ENCODE measurements at places on chromosomes 3 and 15.

DNA sequence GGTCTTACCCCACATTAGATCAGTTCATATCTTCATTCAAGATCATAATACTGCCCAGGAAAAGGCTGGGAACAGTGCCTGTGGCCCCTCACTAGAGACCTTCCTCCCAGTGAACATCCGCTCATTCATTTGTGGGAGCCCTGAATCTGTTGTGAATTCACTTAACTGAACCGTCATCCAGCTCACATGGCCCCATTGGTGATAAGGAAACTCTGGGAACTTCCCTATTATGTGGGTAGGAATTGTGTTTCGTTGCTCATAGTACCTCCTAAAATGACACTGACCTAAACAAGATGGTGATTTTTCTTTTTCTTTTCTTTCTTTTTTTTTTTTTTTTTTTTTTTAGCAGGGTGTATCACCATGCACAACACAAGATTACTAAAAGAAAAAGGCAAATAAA lies 6.8 kb upstream of the MESP2 start:
- no peak for DNase-seq

DNA sequence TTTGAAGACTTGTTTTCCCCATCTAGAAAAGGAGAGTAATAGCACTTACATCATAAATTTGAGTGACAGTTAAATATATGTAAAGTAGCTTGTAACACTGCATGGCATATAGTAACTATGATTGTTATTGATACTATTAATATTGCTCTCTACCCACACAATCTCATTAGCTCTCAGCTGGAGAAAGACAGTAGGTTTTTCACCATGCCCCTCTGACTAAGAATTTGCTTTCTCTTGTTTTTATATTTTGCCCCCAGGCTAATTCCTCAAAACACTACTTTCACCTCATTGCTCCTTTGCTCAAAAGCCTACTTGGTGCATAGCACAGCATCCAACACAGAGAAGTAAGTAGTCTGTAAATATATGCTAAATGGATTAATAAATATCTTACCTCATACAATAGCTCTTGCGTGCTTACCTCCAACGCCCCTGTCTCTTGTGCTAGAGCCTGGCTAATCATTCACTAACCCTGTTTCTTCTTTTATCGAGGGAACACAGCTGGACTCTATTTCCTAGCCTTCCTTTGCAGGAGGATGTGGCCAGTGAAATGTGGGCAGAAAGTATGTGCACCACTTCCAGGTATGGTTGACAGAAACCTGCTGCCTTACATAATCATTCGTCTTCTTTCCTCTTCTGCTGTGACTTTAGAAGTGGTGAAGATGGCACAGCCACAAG lies 190.0 kb downstream of the PLCH1 start:
- no peak for DNase-seq

DNA sequence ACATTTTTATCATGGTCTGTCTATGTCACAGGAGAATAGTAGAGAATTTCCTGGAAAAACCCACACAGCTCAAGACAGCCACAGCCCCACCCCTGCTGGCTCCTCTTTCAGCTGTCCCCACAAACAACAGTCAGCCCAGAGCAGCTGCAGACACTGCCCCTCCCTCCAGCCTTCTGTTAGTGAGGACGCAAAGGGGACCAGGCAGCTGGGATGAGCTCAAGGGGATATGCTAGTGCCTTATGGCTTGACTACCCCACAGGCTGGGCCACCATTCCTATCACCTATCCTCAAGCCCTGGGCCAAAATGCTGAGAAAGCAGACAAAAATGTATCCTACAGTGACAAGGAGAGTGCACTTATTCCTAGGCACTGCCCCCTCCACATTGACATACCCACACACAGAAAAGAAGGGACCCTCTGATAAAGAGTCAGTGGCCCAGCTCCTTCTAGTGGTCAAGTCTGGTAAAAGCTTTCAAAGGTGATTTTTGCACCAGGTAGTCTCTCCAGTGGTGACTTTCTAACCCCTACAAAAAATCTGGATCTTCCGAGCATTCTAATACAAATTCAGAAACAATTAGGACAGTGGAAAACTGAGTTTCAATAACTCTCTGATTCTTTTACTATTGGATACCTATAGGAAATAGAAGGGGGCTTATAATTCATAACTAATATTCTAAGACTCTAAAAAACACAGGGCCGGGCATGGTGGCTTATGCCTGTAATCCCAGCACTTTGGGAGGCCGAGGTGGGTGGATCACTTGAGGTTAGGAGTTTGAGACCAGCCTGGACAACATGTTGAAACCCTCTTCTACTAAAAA lies 3.0 kb upstream of the MAP1A start:
- no peak for DNase-seq

DNA sequence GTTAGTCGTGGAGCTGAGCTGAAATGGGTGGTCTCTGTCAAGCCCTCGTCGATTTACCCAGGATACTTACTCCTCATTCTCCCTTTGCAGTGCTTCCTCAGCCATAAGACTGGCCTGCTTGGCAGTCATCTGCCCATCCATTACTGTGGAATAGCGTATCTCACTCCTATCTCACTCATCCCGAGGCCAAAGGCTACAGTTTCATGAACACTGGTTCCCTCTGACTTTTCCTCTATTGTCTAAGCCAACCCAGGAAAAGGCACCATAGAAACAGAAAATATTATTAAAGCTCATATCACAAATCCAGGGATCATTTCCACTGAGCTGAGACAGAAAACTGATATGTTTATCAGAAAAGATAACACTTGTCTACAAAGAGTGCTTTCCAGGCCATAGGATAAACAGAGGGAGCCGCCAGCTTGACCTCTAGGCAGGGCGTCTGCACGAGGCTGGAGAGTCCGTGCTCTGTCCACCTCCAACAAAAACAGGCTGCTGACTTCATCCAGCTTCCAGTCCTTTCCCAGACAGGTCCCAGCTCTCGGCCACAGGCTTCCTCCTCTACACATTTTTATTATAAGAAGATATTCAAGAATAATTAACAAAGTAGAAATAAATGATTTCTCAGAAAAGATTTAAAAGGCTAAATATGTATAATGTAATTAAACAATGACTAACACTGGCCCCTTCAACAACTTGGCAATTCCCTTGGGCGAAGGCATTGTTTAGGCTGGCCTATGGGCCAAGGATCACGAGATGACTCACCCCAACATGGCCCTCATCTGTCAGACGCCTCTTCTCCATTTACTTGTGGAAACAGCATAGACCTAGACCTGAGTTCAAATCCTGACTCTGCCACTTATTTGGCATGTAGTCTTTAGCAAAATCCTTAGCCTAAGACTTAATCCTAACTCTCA lies 27.4 kb upstream of the BOC start:
- no peak for DNase-seq

DNA sequence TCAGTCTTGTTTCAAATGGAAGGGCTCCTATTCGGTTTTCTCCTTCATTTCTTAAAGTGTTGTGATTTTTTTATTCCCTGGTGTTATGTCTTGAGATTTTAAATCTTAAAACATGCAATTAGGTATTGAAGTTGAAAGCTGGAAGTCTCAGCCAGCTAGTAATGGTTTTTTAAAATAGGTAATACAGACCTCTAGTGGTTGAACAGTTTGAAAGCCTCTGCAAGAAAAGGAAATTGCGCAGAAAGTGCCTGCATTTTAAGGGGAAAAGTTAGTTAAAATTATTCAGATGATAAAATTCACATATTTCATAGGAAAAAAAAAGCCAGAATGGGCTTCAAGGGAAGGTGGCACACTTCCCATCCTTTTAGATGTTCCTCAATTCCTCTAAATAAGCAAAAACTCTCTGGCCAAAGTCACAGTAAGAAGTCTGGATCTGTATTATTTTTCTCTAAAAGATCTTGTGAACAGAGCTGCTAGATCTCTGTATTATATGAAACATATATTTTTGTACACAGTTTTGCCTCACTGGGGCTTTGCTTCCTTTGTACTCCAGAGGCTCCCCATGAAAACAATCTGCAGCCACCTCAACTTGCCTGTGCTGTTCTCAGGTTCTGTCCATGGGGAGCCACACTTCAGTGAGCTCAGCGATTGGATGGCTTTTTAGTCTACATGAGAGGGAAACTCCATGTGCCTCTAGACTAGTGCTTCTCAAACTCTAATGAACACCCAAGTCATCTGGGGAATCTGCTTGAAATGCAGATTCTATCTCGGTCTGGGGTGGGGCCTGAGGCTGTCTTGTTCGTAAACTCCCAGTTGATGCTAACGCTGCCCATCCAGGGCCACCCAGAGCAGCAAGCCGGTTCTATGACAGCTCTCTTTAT lies 21.5 kb downstream of the AGTR1 start:
- DNase-seq: no peak

DNA sequence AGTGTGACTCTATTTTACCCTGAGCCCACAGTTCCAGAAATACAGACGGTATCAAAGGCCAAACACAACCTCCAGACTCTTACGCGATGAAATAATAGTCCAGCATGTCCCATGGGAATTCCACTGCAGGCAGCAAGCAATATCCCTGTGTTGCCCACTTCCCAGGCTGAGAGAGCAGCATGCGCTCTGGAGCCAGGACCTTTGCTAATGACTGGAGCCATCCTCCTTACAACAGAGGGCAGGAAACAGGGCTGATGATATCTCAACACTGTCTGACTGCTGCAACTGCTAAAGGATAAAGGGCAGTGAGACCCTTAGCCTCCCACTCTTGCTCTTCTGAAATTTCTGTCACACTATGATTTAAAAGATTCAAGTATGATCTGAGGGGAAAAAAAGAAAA lies 34.8 kb downstream of the MCF2L2 start:
- DNase-seq: no peak

- no peak for DNase-seq
Measured at GRCh38 chr15:82572986-82573385, 32.7 kb upstream of the RPS17 start.
